WTC11 (cell line): ENCODE measurements at places on chromosomes 5 and 9. TPM values are rescaled to one million over a fixed set of nuclear protein-coding genes. Genes with fewer than 3 reads are reported as not detected.

Gene CYSRT1
- 2.8 to 3.5 TPM (median 2.9 TPM) in 3 replicates for total RNA-seq

Gene NUTM2F
- total RNA-seq = 0.15 to 0.55 TPM in 2 of 3 replicates, not detected in the other

Gene NRG2
- 0.44 to 0.73 TPM (median 0.46 TPM) in 3 replicates for total RNA-seq

Gene TLE1
- total RNA-seq = 93.2 to 97.7 TPM (median 93.9 TPM) in 3 replicates

Gene IQGAP2
- total RNA-seq = 63.0 to 70.6 TPM (median 64.4 TPM) in 3 replicates

Gene CNTNAP3B
- 1.2 to 2.8 TPM (median 2.0 TPM) in 3 replicates for total RNA-seq

Gene WNT8A
- total RNA-seq = 0.16 TPM in 1 of 3 replicates, not detected in the others

Gene PRR16
- 0.23 to 0.53 TPM (median 0.42 TPM) in 3 replicates for total RNA-seq

Gene CDC37L1
- total RNA-seq = 16.7 to 20.1 TPM (median 18.8 TPM) in 3 replicates

Gene FBLL1
- 4.8 to 7.0 TPM (median 5.3 TPM) in 3 replicates for total RNA-seq

Gene ANKRD34B
- total RNA-seq = 1.6 to 3.6 TPM (median 3.4 TPM) in 3 replicates

Gene SMIM33
- total RNA-seq = not detected in 3 replicates

Gene PRDM9
- total RNA-seq = 0.15 TPM in 1 of 3 replicates, not detected in the others

Gene EIF4EBP3
- 8.4 to 9.8 TPM (median 8.8 TPM) in 3 replicates for total RNA-seq

Gene SVEP1
- total RNA-seq = 0.39 to 0.74 TPM (median 0.48 TPM) in 3 replicates

GRCh38 chr9:127177231-127177630 is 54.8 kb upstream of the ANGPTL2 start:
- no peaks in the 10 kb centered on the region; the same call in 1 of the 2 replicates for H3K27me3 ChIP-seq
- H3K4me1 ChIP-seq = no peaks in the 10 kb centered on the region
- H3K27ac ChIP-seq = no peak overlapping the region
- peak; percentile 7 for DNase-seq
- no peaks in the 10 kb centered on the region for H3K36me3 ChIP-seq

GRCh38 chr9:129068990-129069861 is 11.7 kb upstream of the DOLPP1 start:
- H3K4me1 ChIP-seq = peaks cover 28% of the 10 kb centered on the region
- peak overlapping the region; percentile 65 for H3K27ac ChIP-seq
- H3K27me3 ChIP-seq = no peaks in the 10 kb centered on the region
- H3K36me3 ChIP-seq = peaks cover 26% of the 10 kb centered on the region

DNA sequence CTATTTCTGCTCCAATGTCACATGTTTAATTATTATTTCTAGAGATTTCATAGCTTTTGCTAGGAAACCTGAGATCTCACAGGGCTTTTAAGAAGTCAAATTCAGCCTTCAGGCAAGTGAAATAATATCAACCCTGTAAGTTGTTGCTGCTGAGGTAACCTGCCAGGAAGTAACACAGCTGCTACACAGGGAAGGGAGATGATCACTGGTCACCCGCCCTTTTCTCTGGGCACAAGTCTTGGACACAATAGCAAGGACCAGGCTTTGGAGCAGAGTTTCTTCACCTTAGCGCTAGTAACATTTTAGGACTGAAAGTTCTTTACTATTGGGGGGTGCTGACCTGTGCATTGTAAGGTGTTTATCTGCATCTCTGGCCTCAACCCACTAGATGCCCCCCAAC is 50.1 kb downstream of the PTTG1 start:
- H3K4me3 ChIP-seq = no peak overlapping the region
- H3K27me3 ChIP-seq = no peaks in the 10 kb centered on the region; the same call in 1 of the 2 replicates
- H3K4me1 ChIP-seq = peaks cover 63% of the 10 kb centered on the region
- no peak for DNase-seq
- no peak overlapping the region for H3K27ac ChIP-seq
- H3K36me3 ChIP-seq = no peaks in the 10 kb centered on the region

DNA sequence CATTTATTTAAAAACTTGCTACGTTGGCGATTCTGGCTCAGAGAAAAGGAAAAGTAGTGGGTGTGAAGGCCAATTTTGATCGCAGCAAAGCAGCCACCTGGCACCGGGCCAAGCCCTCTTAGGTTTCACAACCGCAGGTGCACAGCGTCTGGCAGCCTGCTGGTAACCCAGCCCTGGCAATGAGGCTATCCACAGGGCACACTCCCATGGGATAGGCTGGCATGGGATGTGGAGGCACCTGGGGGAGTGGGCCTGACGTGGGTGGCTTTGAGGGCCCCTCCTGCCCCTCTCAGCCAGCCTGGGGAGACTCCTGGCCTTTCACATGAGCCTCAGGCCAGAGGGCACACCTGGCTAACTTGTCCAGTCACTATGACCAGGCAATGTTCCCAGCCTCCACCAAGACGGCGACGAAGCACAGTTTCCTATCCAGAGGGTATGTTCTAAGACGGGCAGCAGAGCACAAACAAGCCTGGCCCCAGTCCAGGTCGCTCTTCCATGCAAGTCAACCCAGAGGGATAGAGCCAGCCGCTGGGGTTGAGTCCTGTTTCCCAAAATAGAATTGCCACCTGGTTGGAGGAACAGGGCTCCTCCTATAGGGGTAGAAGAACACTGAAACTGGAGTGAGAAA is 19.0 kb downstream of the CMBL start:
- H3K4me1 ChIP-seq = peaks cover 17% of the 10 kb centered on the region
- H3K36me3 ChIP-seq = peaks cover 34% of the 10 kb centered on the region
- H3K4me3 ChIP-seq = no peak overlapping the region
- H3K27ac ChIP-seq = no peak overlapping the region

- H3K27ac ChIP-seq = no peak overlapping the region
- H3K36me3 ChIP-seq = peaks cover 66% of the 10 kb centered on the region
- no peak overlapping the region for H3K4me3 ChIP-seq
- H3K4me1 ChIP-seq = no peaks in the 10 kb centered on the region
- DNase-seq = no peak
- H3K27me3 ChIP-seq = no peaks in the 10 kb centered on the region
Measured at GRCh38 chr9:70297141-70297540, 38.4 kb downstream of the SMC5 start.

- no peak overlapping the region; the same call in 1 of the 2 replicates for H3K27ac ChIP-seq
- peaks cover 37% of the 10 kb centered on the region for H3K4me1 ChIP-seq
- peaks cover 23% of the 10 kb centered on the region for H3K36me3 ChIP-seq
- H3K4me3 ChIP-seq = no peak overlapping the region
Measured at GRCh38 chr5:5291357-5291756, 131.1 kb upstream of the ICE1 start.

GRCh38 chr5:73945505-73945904 is 319.5 kb downstream of the ARHGEF28 start:
- H3K27ac ChIP-seq = no peak overlapping the region
- no peaks in the 10 kb centered on the region for H3K27me3 ChIP-seq
- DNase-seq = peak; percentile 63

DNA sequence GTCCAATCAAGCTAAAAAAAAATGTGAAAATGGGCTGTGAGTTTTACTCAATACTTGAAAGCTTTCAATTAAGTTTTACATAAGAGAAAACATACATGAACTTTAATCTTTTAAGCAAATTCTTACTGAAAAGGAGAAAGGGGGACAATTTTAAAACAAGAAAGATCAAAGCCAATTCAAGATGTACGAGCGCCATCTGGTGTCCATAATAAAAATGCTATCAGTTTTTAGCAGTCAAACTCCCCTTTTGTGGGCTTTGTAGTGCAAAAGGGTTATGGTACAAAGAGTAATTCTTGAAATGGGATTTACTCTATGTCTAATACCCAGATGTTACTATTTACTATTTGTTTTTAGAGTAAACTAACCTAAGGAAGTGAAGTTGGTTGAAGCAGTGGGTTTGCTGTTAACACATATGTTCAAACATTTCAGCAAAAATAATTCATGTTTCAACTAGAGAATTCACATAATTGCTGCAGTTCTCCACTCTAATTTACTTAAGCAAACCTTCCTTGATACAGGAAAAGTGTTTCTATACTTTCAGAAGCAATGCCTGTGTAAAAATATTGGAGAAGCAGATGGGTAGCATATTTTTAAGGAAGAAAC is 228.2 kb upstream of the TYRP1 start:
- H3K36me3 ChIP-seq = peaks cover 6% of the 10 kb centered on the region
- no peak overlapping the region for H3K27ac ChIP-seq
- no peaks in the 10 kb centered on the region for H3K27me3 ChIP-seq
- H3K4me1 ChIP-seq = peaks cover 60% of the 10 kb centered on the region
- DNase-seq = no peak

GRCh38 chr5:67805666-67806348 is 409.7 kb upstream of the PIK3R1 start:
- peaks cover 40% of the 10 kb centered on the region for H3K4me1 ChIP-seq
- peaks cover 17% of the 10 kb centered on the region for H3K36me3 ChIP-seq
- DNase-seq = peak; percentile 18
- H3K4me3 ChIP-seq = no peak overlapping the region

- peaks cover 61% of the 10 kb centered on the region for H3K4me1 ChIP-seq
- no peak for DNase-seq
- H3K27ac ChIP-seq = no peak overlapping the region
- H3K27me3 ChIP-seq = no peaks in the 10 kb centered on the region
Measured at GRCh38 chr5:3512361-3513095, 83.1 kb upstream of the IRX1 start.

DNA sequence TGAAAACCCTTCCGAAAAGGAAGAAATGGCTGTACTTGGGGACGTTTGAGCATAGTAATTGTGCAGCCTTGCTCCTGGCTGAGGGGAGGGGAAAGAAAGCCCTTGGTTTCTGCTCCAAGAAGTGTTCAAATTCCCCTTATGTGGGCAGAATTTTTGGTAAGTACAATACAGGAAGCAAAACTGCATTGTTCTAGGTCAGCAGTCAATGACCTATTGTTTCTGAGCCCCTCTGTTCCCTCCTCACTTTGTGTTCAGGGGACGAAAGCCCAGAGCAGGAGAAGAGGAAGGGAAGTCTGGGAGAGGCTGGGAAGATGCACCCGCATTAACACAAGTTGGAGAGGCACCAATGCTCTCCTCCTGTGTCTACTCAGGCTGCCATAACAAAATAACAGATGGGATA is 11.9 kb downstream of the BASP1 start:
- H3K27ac ChIP-seq = peak overlapping the region; percentile 75
- H3K4me3 ChIP-seq = no peak overlapping the region
- H3K27me3 ChIP-seq = no peaks in the 10 kb centered on the region
- H3K36me3 ChIP-seq = peaks cover 23% of the 10 kb centered on the region
- DNase-seq = no peak

GRCh38 chr5:32076699-32077695 is 97.1 kb downstream of the GOLPH3 start:
- H3K36me3 ChIP-seq = peaks cover 7% of the 10 kb centered on the region
- H3K27me3 ChIP-seq = no peaks in the 10 kb centered on the region
- H3K4me3 ChIP-seq = no peak overlapping the region
- DNase-seq = peak; percentile 40

DNA sequence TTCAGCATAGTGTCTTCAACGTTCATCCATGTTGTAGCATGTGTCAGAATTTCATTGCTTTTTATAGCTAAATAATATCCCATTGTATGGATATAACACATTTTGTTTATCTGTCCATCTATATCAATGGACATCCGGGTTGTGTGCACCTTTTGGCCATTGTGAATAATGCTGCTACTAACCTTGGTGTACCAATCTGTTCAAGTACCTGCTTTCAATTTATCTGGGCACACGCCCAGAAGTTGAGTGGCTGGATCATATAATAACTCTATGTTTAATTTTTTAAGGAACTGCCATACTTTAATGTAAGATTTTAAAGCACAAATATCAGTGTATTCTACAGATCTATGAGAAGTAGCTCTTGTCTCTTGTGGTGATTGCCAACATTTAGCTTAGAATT is 43.5 kb downstream of the SCAI start:
- no peaks in the 10 kb centered on the region for H3K27me3 ChIP-seq
- H3K4me3 ChIP-seq = no peak overlapping the region
- H3K27ac ChIP-seq = no peak overlapping the region

DNA sequence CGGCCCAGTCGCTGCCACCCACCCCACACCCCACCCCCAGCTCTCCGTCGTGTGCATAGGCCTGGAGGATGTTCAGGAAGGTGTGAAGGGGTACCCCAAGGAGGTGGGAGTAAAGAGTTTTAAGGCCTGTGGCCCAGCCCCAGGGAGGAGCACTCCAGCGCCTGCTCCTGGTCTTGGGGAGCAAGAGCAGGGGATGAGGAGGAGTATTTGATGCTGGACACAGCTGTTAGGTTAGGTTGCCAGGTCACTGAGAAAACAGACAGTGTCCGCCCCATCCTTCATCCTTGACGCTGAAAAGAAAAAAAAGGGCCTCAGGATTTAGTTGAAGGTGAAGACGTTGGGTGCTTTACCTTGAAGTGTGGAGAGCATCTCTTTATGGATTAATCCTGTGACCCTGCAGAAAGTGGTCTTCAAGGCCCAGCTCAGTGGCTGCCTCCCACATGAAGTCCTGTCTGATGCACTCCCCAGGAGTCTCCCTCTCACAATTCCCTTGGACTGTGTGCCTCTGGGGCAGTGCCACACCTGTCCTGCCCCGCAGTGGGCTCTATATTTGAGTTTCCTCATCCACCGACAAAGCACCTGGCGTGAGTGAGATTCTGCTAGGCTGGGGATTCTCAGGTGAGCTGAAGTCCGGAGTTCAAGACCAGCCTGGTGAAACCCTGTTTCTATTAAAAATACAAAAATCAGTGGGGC is 101.8 kb downstream of the SPRY4 start:
- DNase-seq = no peak
- no peaks in the 10 kb centered on the region for H3K36me3 ChIP-seq
- H3K4me3 ChIP-seq = no peak overlapping the region
- no peaks in the 10 kb centered on the region; the same call in 1 of the 2 replicates for H3K27me3 ChIP-seq
- H3K4me1 ChIP-seq = peaks cover 54% of the 10 kb centered on the region

DNA sequence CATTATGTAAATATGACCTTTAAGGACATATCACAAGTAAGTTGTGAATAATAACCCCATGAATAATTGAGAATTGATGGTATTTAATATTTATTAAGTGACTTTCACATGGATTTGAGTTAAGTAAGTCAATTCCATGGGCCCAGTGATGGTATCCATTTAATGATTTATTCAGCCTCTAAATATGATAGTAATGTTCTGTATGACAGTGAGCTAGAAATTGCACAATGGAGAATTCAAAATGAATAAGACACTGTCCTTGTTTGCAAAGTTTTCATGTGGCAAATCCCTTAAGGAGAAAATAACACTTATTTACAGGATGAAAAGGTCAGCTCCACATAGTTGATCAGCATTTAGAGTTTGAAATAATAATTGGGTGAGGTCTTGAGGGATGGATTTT is 160.7 kb downstream of the PDE4D start:
- H3K27ac ChIP-seq = no peak overlapping the region
- no peaks in the 10 kb centered on the region for H3K36me3 ChIP-seq
- H3K4me1 ChIP-seq = peaks cover 7% of the 10 kb centered on the region
- H3K4me3 ChIP-seq = no peak overlapping the region
- no peaks in the 10 kb centered on the region for H3K27me3 ChIP-seq
- DNase-seq = no peak

GRCh38 chr9:94150279-94150828 is 66.1 kb downstream of the PTPDC1 start:
- no peak overlapping the region for H3K27ac ChIP-seq
- H3K36me3 ChIP-seq = peaks cover 6% of the 10 kb centered on the region
- H3K27me3 ChIP-seq = peaks cover 5% of the 10 kb centered on the region; the same call in 1 of the 2 replicates
- DNase-seq = no peak

- H3K4me1 ChIP-seq = peaks cover 13% of the 10 kb centered on the region
- no peak overlapping the region for H3K4me3 ChIP-seq
- no peak overlapping the region for H3K27ac ChIP-seq
- no peaks in the 10 kb centered on the region for H3K36me3 ChIP-seq
- DNase-seq = no peak
Measured at GRCh38 chr5:1141834-1142233, 30.0 kb upstream of the SLC12A7 start.

GRCh38 chr9:129868872-129869486 is 33.7 kb downstream of the USP20 start:
- DNase-seq = no peak
- no peaks in the 10 kb centered on the region for H3K4me1 ChIP-seq
- H3K27ac ChIP-seq = no peak overlapping the region
- no peaks in the 10 kb centered on the region for H3K27me3 ChIP-seq
- no peak overlapping the region for H3K4me3 ChIP-seq
- H3K36me3 ChIP-seq = peaks cover 10% of the 10 kb centered on the region
